Activated CD4-positive, alpha-beta T cell treated with anti-CD3 and anti-CD28 coated beads for 36 hours (primary cell): ENCODE measurements at places on chromosomes 7 and 10. TPM values are rescaled to one million over a fixed set of nuclear protein-coding genes. Genes with fewer than 3 reads are reported as not detected.
A peak's percentile ranks its signal among the peaks of the same experiment; 100 is the strongest.

Gene PKD2L1
- total RNA-seq: not detected

Gene TMEM72
- not detected for total RNA-seq

GRCh38 chr7:134420424-134421125 lies 38.3 kb downstream of the AKR1B1 start:
- no peaks in the 10 kb centered on the region for H3K4me1 ChIP-seq
- no peaks in the 10 kb centered on the region for H3K36me3 ChIP-seq
- H3K27me3 ChIP-seq: peaks cover 3% of the 10 kb centered on the region
- no peak overlapping the region for H3K4me3 ChIP-seq

Gene DKK1
- not detected for total RNA-seq

GRCh38 chr7:1819259-1819841 lies 149.3 kb downstream of the ELFN1 start:
- no peaks in the 10 kb centered on the region for H3K27me3 ChIP-seq
- peak overlapping the region; percentile 32 for H3K4me3 ChIP-seq
- peaks cover 37% of the 10 kb centered on the region for H3K4me1 ChIP-seq
- peak overlapping the region; percentile 67 for H3K27ac ChIP-seq
- DNase-seq: peak; percentile 42
- H3K36me3 ChIP-seq: no peaks in the 10 kb centered on the region

Gene SRRM3
- total RNA-seq: not detected

- peak overlapping the region; percentile 21 for H3K4me3 ChIP-seq
- no peaks in the 10 kb centered on the region for H3K27me3 ChIP-seq
- H3K36me3 ChIP-seq: peaks cover 52% of the 10 kb centered on the region
Measured at GRCh38 chr7:6393667-6394056, 54.1 kb downstream of the DAGLB start.

- DNase-seq: no peak
- H3K27me3 ChIP-seq: no peaks in the 10 kb centered on the region
- no peaks in the 10 kb centered on the region for H3K4me1 ChIP-seq
- H3K4me3 ChIP-seq: no peak overlapping the region
Measured at GRCh38 chr7:125695626-125696025, 766.0 kb upstream of the POT1 start.

Gene UCN3
- not detected for total RNA-seq

DNA sequence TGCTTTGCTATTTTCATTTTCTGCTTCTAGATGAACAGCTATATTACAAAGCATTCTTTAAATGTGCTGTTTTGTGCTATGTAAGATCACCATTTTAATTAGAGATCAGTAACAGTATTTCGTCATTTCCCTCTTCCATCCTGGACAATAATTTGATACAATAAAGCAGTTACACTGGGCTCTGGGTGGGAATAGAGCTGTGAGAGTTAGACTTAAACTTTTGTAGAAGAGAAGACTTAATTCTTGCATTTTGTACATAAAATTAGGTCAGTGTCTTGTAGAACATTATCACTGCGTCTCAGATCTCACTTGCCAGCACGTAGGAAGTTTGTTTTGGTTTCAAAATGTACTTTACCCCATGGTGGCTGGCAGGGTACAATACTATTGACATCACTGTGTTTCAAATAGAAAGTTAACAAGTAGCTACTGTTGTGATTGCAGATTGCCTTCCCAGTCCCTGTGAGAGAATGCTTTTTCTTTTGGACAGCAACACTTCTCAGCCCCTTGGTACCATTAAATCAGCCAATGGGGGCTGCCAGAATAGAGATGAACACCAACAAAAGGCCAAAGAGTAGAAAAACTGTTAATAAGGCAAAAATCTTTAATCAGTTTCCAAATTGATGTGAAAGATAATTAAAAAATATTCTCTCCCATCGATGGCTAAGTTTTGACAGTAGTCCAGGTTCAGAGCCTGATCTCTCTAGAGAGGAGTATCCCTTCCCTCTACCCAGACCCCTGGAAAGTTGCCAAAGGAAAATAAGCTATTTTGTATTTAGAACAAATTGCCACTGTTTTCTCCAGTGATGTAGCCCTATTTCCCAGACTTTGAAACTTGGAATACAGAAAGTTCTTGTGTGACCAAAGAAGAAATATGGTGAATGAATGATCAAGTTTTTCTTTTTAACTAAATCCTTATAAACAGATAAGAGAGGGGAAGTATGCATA lies 35.1 kb downstream of the SMNDC1 start:
- H3K36me3 ChIP-seq: no peaks in the 10 kb centered on the region
- no peaks in the 10 kb centered on the region for H3K27me3 ChIP-seq
- peak; percentile 41 for DNase-seq
- H3K4me1 ChIP-seq: peaks cover 50% of the 10 kb centered on the region
- peak overlapping the region; percentile 38 for H3K27ac ChIP-seq
- H3K4me3 ChIP-seq: peak overlapping the region; percentile 45

Gene TRIM4
- 23.9 TPM for total RNA-seq

Gene OR2A1
- total RNA-seq: not detected
